Fibroblast of lung (primary cell): ENCODE measurements at places on chromosomes 12 and 14.

DNA sequence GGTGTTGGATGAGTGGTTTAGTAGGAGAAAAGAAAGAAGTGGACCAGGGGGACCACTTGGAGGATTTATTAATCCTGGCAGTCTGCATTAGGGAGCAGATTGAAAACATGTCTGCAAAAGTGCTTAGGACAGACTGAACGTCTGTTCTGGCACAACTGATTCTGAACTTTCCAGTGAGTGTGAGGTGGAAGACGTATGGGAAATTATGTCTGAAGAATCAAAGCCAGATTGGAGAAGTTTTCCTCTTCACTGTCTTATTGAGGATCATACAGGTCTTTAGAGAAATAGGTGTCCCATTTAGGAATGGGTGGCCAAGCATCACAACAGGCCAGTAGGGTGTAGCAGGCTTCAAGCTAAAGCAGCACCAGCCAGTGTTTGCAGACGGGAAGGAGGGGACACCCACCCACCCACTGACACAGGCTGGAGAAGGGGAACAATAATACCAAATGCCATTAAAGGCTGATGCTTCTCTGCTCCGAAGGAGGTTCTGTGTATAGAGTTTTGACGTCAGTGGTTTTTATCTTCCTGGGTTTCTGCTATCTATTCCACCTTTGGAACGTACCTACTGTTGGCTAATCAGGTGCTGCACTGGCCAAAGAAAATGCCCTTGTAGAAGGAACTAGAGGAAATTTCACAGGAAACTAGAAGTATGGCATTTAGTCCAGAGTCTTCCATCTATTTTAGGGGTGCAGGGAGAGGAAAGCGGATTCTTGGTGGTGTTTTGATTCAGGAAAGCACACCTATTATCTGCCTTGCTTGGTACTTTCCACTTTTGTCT lies 1.8 kb downstream of the SRRM4 start:
- no peak for DNase-seq

- DNase-seq, result peak; percentile 92
Observed at GRCh38 chr12:64088431-64089349, 133.4 kb downstream of the KICS2 start.

DNA sequence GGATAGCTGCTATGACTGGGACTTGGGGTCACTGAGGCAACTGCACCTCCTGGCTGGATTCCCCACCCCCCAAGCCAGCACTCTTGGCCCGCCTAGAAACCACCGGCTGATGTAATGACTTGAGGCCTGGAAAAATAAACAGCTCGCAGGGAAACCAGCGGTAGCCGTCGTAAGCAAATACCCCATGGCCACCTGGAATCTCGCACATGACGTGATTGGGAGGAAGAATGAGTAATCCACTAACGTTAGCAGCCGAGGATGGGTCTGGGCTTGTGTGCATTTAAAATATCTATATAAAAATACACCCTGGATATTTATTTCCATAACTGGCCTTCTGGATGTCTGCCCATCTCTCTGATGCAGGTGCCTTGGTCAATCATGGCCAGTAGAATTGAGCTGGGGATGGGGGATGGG lies 120.1 kb downstream of the SMOC1 start:
- DNase-seq, result peak; percentile 97

DNA sequence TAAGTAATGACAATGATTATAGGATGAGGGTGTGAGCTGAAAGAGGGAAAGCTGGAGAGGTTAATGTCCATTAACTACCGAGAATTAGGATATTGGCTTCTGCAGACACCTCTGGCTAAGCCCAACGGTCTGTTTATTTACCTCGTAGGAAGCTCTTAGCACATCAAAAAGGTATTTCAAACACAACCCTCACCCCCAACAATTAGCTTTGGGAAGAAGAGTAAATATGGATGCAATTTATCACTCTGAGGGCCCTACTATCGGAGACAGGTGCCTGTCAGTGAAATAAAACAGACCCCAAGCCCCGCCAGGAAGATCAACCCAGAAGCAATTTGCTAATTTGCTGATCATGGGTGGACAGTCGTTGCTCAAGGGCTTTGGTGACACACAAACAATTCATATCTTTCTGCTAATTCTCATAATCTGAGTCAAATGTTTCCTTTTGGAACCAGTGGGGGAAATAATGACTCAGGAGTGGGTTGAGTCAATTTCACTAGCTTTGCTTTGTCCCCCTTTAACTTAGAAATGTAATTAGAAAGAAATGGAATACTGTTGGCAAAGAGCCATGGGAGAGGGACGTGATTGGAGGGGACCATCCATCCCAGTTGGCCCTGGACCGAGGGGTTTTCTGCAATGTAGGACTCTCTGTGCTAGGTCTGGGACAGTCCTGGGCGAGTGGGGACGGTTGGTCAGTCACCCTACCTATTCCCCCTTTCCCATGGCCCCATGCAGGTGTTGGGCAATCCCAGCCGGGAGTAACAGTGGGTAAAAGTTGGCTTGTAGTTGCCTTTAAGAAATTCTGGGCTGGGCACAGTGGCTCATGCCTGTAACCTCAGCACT lies 99.1 kb upstream of the MED13L start:
- DNase-seq, result peak; percentile 83

DNA sequence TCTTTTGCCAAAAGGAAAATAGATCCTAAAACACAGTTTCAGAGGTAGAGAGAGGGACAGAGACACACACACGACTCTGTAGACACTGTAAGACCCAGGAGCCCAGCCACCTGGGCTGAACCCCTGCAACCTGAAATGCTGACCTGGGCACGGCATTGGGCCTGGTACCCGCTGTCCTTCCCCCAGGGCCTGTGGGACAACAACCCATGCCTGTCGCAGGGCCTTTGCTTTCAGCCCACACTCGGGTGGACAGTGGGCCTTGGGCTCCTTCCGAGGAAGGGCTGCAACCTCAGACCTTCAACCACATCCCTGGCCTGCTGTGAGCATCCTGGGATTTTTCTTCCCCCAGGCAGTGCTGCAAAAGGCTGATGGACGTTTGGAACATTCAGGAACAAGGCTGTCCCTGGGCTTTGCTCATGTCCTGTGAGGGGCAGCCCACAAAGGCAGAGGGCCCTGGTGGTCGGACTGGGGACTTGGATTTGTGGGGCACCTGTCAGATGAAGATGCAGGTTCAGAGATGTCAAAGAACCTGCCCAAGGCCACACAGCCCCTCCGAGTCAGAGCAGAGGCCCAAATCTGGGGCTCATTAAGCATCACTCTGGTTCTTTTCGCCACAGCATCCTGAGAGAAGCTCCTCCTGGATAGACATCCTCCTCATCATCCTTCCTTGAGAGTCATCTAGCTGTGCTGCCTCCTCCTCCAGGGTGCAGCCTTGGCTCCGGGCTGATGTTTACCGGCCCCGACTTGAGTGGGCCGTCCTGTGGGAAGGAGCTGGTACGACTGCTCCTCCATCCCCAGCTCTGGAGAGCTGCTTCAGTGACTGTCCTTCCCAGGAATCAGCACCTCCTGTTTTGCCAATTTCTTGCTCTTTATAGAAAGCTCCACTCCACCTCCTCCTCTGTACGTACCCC lies 32.7 kb downstream of the CCDC92 start:
- DNase-seq, result no peak

DNA sequence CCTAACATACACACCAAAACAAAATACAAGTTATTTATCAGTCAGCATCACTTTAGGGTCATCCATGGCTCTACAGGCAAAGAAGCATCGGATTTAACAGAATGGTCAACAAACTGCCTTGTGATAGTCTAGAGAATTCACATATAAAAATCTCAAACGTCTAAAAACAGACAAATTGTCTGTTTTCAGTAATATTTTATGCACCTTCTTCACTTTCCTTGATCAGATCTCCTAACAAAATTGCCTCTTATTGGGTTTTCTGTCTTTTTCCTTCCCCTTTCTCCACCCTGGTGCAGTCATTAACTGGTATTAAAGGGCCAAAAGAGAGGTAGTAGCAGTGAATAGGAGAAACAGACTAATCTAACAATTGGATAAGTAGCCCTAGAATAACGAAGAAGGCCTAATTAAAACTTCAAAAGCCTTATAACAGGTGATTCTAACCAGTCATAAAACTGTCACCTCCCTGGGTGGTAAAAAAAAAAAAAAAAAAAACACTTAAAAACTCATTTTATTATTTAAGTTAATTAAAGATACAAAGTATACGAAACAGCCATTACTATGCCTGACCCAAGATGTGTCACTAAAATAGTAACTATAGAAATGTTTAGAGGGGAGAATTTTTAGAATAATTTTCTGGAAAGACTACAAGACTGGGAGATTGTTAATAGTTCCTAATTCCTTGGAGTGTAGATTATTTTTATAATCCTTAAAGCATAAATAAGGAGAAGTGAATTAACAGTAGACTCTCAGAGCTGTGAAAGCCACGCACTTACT lies 1.5 kb downstream of the KIF21A start:
- no peak for DNase-seq

DNA sequence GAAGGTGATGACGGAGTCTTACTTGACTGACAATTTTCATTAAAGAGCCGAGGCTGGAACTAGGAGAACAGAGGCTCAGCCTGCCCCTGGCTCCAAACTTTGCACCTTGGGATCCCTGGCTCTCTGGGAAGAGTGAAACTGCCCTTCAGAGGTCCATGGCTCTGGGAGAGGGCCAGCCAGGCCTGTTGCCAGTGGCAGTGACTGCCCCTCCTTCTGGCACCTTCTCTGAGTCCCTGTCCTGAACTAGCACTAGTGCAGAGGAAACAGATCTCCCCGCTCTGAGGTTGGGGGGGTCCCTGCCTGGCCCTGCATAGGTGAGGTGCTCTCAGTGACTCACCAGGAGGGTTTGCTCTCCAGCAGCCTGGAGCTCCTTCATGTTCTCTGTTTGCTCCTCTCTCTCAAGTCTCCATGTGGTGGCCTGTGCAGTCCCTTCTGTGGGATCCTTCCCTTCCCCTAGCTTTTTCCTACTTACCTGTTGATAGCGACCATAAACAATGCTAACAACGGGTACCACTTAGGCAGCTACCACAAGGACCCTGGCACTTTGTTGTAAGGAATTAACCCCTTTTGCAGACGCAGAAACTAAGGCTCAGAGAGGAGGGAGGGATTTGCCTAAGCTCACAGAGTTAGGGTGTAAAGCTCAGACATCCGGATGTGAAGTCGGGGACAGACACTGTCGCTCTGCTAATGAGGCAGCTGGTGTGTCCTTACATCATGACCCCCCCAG lies 22.4 kb downstream of the FAM222A start:
- DNase-seq, result no peak

- DNase-seq, result no peak
Observed at GRCh38 chr12:63066782-63067181, 84.2 kb downstream of the AVPR1A start.

- DNase-seq, result peak; percentile 52
Observed at GRCh38 chr12:75556311-75556899, 45.0 kb upstream of the KRR1 start.

GRCh38 chr12:123171967-123172366 lies 21.1 kb upstream of the PITPNM2 start:
- DNase-seq, result no peak

DNA sequence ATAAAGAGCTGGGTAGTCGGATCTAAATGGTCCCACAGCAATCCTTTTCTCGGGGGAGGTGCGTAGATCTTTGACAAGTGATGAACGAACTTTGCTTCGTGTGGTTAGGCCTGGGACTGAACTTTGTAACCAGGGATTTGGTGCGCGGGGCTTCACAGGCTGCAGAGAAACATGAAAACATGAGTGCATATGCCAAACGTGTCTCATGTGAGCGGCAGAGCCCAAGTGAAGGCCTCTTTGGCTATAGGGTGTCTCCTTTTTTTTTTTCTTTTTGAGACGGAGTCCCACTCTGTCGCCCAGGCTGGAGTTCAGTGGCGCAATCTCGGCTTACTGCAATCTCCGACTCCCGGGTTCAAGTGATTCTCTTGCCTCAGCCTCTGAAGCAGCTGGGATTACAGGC lies 12.0 kb upstream of the RIOX1 start:
- no peak for DNase-seq

DNA sequence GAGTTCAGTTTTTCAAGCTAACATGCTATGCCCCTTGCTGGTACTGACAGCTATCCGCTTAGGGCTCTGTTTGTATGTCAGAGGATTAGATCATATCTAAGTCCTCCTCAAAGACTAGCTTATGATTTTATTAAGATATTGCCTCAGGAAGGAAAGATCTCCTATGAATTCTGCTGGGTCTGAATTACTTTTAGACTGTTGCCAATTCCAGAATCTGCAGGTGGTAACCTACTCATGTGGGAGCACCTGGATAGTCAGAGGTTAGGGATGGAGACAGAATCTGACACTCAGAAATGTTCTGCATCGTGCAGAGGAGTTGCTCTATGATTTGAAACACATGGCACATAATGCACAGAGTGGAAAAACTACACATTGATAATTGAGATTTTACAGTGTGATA lies 843.4 kb downstream of the SLC6A15 start:
- DNase-seq, result no peak

GRCh38 chr12:123450636-123451035 lies 7.3 kb upstream of the SNRNP35 start:
- no peak for DNase-seq

GRCh38 chr14:99347561-99347960 lies 75.6 kb upstream of the BCL11B start:
- no peak for DNase-seq

DNA sequence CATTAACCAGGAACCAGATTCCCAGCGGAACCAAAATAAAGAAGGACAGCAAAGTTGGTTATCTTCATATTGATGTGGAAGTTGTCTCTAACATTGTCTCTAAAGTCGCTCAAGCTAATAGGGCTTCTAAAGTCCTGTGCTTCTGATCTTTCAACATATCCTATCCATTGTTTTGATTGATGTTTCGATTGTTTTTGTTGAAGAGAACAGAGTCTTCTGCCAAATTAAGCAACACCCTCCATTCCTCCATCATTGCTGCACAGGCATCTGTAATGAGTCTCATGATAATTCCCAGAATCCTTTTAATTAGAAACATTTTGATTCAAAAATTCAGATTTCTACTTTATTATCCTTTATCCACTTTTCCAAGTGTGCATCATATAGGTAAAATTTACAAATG lies 71.6 kb upstream of the AVPR1A start:
- DNase-seq, result no peak

- no peak for DNase-seq
Observed at GRCh38 chr14:81018684-81019083, 63.3 kb downstream of the TSHR start.
